ENCODE measurements at places on chromosomes 13 and 19. TPM values are rescaled to one million over a fixed set of nuclear protein-coding genes. Genes with fewer than 3 reads are reported as not detected.

PGLYRP1 gene
- not detected for total RNA-seq

DNA sequence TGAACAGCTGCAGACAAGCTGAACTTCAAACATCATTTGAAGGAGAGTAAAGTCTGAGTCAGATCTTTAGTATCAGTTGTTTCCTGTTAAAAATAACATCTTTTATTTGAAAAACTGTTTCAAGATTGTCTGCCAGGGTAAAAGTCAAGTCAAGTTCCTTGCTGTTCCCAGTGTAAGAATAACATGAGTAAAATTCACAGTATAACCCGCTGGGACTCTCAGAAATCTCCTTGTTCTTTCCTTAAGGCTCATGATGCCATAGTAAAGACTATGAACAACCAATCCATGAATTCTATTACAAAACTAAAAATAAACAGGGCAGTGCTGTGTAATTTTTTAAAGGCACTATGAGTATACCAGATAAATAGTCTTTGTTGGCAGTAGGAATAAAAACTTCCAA is 112.9 kb downstream of the IRS2 start:
- no peak for DNase-seq

DNA sequence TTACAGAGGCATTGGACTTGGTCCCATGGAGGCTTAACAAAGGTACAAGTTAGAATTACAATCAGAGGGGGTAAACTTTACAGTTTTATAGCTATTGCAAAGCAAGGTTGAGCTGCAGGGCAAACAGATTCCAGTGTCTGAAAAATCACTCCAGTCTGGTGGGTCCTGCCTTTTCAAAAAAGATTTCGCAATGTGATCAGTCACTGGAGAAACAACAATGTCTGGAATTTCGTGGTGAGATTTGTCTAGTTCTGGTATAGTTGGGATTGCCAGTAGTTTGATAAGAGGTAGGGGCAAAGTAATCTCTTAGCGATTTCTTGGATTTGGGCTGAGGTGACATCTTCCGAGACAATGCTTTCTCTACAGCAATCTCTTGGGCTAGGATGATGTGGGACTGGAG is 1198.2 kb upstream of the PCDH9 start:
- DNase-seq = no peak

CEACAM4 gene
- total RNA-seq = 2.4 TPM

ATP4B gene
- not detected for total RNA-seq
